AG04450 (cell line): ENCODE measurements at places on chromosomes 16 and 17.

DNA sequence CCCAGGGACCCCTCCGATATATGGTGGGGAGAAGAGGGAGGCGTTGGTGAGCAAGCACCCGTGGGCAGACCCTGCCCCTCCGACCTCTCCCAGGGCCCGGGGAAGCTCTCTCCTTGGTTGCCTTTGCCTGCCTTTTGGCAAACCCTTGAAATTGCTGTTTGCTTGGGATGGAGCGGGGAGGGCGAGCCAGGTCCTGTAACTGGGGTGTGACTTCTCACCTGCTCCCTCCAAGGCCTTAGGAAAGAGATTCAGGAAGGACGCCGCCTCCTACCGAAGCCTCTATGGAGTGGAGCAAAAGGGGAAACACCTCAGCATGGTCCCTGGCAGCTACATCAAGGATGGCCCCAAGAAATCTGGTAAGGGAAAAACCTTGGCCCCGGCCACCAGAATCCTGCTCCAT is 4.6 kb downstream of the C16orf78 start:
- DNase-seq: no peak

DNA sequence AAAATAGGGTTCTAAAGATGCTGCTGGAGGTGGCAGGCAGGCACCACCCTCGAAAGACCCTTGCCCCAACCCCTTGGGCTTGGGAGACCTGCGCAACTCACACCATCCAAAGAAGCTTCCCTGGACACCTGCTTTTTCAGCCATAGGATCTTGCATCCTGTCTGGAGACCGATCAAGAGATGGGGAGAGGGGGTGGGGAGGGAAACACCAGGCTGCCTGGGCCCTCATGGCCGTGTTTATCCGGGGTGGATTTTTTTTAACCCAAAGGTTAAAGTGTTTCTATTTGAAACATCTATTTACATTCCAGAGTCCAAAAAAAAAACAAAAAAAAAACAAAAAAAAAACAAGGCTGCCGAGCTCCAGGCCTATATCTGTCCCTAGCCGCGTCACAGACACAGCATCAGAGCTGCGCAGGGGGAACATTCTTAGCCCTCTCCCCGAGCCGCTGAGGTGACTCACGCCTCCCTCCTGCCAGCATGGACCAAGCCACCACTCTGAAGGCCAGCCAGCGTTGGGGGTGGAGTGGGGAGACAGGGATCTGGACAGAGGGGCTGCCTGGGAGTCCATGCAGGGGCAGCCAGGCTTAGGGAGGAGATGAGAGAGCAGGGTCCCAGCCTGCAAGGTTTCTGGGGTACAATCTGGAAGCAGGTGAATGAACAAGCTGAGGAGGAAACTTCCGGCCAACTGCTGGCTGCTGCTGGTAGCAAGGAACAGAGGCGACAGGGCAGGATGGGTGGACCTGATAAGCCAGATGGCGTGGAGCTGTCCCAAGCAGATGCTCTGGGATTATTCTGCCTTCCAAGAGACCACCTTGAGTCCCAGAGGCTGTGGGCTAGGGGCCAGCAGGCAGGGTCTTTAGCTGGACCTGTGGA is 14.8 kb downstream of the HDAC5 start:
- DNase-seq: peak; percentile 91

DNA sequence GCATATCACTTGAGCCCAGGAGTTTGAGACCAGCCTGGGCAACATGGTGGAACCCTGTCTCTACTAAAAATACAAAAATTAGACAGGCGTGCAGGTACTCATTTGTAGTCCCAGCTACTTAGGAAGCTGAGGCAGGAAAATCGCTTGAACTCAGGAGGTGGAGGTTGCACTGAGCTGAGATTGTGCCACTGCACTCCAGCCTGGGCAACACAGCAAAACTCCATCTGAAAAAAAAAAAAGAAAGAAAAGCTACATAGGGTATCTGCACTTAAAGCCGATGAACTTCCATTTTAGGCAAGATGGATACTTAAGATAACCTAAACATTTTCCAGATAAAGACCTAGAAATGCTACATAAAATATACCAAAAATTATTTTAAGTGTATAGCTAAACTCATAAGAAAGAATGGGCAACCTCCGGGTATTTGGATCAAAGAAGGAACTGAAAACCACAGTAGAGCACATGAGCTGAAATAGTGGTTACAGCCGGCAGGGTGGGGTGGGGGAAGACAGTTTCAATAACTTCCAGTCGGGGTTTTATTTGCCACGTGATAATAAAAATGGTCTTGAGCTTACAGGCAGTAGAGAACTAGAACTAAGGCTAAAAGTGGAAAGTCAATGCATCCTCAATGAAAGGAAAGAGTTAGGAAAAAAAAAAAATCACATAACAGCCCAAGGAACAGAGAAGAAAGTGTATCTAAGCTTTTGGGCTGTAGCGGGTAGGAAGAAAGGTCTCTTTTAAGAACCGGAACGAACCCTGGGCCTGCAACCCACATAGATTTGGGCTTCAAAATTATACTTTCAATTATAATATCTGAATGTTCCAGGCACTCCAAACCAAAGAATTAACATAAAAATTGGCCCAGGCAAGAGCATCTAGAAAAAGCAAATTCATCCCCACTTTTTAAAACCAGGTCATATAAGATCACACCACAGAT is 53.1 kb downstream of the CFDP1 start:
- no peak for DNase-seq

GRCh38 chr16:19419698-19420075 is 2.0 kb downstream of the TMC5 start:
- no peak for DNase-seq

DNA sequence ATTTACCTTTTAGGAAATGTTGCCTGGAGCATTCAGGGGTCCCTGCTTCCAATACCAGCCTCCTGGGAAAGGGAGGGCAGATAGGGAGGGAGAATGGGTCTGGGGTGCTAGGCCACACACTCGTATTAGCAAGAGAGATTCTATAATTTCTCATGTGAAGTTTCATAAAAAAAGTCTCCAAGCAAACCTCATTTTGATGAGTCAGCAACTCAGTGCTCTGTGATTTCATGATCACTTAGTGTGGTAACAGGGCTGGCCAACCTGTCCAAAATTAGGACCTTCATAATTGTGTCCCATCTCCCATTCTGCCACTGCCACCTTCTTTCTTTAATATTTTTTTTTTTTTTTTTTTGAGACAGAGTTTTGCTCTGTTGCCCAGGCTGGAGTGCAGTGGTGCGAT is 41.4 kb downstream of the IGF2BP1 start:
- no peak for DNase-seq

DNA sequence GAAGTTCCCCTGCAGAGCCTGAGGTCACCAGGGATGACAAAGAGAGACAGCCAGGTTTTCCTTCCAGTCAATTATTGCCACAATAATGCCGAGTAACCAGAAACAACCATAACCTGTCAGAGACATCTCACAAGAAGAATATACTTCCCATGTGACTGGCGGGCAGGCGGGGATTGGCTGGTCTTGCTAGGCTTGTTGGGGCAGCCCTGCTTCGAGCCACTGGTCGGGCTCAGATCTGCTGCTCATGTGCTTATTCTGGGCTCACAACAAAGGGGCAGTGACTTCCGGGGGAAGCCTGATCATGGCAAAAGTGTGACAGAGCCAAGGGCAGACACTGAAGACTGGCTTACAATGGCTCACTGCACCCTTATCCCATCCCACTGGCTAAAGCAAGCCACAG is 48.1 kb upstream of the IRX6 start:
- no peak for DNase-seq

DNA sequence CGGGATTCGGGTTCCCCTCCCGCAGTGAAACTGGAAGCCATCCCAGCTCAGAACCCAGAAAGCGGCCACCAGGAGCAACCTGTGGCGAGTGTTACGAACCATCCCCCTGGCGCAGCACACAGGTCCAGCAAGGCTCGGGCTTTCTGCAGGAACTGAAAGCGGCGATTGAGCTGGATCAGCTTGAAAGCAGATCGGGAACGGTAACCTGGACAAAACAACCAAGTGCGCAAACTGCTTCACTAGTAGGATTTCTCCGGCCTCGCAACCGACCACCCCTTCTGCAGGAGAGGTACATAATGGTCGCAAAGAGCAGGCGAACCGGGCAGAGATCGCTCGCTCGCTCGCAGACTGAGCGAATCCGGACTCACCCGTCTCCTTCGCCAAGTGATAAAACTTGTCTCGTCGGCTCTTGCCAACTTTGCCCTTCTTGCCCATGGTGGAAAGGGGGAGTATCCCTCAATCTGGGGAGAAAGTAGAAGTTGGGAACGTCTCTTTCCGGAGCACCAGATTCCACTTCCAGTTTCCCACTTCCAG is 696 bp upstream of the PSMC5 start:
- DNase-seq: no peak

DNA sequence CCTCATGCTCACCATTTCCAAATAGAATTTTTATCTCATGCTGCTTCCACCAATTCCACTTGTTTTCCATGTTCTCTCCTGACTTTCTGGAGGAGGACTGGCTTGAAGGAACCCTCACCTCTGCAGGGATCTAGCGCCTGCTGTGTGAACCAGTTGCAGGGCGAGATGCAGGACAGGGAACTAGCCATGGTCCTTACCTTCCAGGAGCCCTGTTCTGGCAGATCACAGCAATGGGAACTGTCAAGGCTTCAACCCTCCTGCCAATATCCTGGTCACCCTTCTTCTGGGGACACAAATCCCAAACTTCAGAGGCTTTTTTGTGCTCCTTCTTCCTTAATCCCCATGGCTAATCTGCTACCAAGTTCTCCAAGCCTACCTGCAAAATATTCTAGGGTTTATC is 60.4 kb upstream of the MMP2 start:
- DNase-seq: no peak

- no peak for DNase-seq
Observed at GRCh38 chr17:50028736-50029120, 27.2 kb upstream of the ITGA3 start.

DNA sequence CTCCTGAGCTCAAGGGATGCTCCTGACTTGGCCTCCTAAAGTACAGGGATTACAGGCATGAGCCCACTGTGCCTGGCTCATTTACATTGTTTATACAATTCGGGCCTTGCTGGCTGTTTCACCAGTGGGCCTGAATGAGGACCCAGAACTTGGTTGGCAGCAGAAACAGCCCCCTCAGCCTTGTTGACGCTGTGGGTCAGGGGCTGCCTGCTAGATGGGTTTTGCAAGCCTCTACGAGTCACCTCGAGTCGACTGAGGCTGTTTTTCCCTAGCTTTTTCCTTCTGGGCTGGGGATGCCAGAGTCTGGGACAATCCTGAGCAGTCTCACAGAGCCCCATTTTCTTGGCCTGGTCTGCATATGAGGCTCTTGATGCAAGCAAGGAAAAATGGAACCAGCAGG is 16.1 kb downstream of the PPL start:
- no peak for DNase-seq

- DNase-seq: no peak
Observed at GRCh38 chr16:81094771-81095251, 1.4 kb downstream of the GCSH start.

- DNase-seq: no peak
Observed at GRCh38 chr17:11598274-11599221, at the start of gene DNAH9. Gene DNAH9, plus strand, starts transcription at chr17:11598470. Its CDS starts 29 bp downstream, at chr17:11598499.

DNA sequence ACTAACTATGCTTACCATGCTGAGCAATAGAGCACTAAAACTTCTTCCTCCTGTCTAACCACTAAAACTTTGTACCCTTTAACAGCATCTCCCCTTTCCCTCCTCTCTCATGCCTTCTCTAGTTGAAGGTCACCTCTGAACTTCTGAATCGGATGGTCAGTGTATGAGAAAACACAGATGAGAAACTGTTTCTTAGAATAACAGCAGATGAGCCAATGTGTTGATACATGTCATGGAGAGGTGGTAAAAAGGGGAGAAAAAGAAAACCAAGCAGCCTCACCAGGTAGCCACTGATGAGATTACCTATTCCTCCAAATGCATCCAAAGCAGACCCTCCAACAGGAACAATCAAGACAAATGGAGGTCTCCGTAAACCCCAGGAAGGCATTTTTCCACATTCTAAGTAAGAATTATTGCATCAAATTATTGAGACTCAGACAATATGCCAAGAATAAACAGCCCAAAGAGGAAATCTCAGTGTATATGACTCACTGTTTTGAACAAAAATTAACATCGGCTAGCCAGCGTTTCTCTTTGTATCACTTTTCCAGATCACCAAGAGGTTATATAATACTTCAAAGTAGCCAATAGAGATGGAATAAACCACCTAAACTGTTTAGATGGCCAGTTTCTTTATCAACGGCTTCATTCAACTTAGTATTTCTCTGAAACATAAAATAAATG is 793.3 kb upstream of the SOX9 start:
- DNase-seq: peak; percentile 27

GRCh38 chr16:85570213-85570734 is 42.8 kb upstream of the GSE1 start:
- no peak for DNase-seq

GRCh38 chr16:17518441-17518840 is 47.7 kb upstream of the XYLT1 start:
- DNase-seq: no peak

DNA sequence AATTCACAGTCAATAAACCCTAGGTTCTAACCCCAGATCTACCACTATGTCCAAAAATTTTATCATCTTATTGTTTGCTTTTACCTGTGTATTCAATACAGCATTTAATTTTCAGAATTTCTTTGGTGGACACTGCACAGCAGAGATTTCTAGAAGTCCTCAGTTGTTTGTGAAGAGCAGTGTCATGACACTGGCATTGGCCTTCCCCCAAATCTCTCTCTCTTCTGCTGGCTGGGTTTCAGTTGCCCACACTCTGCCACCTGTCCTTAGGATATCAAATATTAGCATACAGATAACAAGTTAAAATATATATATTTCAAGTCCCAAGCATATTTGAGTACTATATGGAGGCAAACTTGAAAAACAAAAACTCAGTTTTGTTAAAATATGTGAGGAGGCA is 2.0 kb upstream of the THUMPD1 start:
- DNase-seq: no peak

DNA sequence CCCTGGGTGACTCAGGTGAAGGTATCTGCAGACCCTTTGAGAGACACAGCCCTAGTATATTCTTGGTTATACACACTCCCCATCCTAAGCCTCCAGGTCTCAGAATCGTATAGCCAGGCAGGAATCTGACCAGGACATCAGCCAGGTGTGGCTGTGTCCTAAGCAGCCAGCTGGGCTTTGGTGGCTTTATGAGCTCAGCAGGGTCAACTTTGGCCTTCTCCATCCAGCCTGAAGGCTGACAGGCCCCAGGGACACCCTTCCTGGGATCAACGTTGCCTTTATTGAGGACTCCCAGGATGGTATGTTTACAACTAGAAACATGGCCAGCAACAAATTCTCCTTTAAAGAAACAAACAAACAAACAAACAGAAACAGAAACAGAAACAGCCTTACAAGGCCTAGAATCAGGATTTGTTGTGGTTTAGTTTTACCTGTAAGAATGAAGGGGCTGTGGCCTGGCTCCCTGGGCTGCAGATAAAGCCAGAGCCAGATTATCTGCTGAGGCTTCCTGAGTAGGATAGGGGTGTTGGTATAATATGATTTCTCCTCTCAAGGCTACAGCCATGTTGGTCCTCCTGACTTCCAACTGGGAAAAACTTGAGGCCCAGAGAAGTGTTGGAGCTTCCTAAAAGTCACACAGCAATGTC is 8.5 kb downstream of the KIF19 start:
- DNase-seq: no peak

DNA sequence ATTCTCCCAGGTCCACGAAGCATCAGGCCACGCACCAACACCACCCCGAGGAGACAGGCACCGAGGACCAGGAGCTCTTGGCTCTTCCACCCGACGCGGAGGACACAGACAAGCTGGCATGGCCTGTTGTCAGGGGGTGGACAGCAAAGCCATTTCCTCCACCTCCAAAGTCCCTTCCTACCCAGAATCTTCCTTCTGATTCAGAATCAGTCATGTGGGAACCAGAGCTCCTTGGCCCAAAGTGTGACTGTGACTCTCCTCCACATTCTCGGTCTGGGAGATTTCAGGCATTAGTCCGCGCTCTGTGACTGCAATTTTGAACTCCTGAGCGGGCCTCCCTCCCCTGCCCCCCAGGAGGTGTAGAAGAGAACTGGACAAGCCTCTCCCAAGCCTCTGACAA is 9.2 kb downstream of the DNAH17 start:
- no peak for DNase-seq

- DNase-seq: no peak
Observed at GRCh38 chr16:49490321-49490705, 116.7 kb downstream of the C16orf78 start.
